Activated CD4-positive, alpha-beta T cell treated with anti-CD3 and anti-CD28 coated beads, Interleukin-2, amount 50 U/mL, for 16 hours (primary cell): ENCODE measurements at places on chromosomes 11 and 22.

DNA sequence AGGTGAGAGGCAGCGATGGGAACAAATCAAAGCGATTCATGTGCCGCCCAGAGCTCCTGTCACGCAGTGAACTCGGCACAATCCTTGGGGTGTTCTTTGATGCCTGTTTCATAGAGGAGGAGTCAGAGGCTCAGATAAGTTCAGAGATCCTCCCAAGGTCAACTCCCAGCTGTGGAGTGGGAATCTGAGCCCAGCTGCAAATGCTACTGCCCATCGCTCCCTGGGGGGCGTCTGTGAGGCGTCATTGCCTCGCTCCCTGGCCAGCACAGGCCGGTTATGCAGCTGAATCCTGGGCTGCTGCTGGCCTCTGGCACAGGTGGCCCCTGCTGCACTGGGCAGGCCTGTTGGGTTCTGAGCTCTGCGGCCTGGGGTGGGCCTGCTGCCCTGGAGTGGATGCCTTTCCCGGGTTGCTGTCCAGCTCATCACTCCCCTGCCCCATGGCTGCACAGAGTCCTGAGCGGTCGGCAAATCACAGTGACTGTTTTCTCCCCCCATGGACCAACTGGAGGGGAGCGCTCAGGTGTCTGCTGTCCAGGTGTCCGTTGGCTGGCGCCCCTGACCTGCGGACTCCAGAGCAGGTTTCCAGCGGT, 36.3 kb upstream of the SHISAL1 start:
- DNase-seq = no peak

- no peak for DNase-seq
Measured at GRCh38 chr22:27750584-27751265, 50.8 kb downstream of the MN1 start.

GRCh38 chr11:30585892-30586250, 282 bp downstream of the MPPED2 start:
- no peak for DNase-seq

DNA sequence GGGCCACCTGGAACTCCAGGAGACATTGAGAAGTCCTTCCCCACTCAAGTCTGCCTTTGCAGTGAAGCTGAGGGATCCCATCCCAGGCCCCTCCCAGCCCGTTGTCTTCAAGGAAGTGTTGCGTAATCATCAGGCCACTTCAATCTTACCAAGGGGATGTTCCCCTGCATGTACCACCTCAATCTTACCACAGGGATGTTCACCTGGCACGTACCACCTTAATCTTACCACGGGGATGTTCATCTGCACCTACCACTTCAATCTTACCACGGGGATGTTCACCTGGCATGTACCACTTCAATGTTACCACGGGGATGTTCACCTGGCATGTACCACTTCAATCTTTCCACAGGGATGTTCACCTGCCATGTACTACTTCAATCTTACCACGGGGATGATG, 108.0 kb upstream of the SYN3 start:
- DNase-seq = no peak

DNA sequence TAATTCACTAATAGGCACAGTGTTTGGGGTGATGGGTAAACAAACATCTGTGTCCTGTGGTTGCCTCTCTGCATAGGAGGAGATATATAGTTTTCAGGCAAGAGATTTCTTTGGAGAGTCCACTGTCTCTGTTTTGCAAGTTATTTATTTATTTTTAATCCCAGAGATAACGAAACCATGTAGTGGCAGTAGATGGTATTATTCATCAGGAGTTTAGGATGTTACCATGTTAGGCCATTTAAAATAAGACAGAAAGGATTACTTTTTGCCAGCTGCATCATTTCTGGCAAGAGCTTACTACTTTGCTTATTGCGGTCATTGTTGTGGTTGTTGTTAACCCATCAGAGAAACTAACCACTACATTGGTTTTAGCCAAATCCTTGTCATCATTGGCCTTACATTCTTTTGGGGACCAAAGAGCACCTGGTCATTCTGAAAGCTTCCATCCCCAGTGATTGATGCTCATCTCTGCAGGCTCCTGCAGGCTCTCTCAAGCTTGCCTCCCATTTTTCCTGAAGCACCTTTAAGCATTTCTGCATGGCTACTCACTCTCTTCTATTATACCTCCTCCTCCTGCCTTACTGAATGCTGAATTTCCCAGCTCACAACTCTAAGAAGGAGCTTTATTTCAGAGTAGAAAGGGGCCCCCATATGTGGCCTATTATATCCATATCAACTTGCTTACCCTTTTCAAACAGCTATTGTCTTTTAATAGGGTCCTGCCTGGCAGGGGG, 84.4 kb downstream of the CSTPP1 start:
- DNase-seq = no peak

DNA sequence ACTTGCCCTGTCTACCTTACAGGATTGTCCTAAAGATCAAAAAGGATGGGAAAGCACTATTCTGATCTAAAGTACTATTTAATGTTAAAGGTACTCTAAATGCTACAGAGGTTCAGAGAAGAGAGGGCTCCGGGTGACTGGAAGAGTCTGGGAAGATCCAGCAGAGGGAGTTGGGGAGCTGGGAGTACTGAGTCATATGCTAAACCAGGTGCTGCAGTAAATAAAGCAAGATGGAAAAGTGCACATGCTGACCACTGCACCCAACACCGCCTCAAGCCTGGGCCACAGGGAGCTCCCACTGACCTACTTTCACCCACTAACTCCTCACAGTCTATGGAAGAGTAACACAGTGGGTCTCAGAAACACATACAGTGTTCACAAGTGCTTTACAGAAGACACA, 49.3 kb downstream of the WT1 start:
- no peak for DNase-seq

GRCh38 chr11:112793416-112793815, 167.8 kb upstream of the NCAM1 start:
- DNase-seq = no peak

- no peak for DNase-seq
Measured at GRCh38 chr11:78020246-78020645, 2.8 kb downstream of the KCTD14 start.

DNA sequence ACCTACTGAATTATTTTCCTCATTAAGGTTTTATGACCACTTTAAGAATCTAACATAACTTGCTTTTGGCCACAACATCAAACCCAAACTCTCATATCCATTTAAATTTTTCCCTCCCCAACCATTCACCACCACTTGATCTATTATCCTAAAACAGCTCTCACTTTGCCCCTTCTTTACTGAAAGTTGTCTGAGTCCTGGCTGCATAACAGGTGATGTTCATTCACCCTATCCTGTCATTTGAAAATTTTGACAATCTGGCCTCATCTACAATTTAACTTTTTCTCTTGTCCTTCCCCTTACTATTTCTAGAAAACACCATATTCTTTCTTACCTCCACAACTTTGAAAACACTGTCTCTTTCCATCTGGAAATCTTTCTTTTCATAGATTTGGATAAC, 89.3 kb downstream of the BDNF start:
- DNase-seq = no peak

DNA sequence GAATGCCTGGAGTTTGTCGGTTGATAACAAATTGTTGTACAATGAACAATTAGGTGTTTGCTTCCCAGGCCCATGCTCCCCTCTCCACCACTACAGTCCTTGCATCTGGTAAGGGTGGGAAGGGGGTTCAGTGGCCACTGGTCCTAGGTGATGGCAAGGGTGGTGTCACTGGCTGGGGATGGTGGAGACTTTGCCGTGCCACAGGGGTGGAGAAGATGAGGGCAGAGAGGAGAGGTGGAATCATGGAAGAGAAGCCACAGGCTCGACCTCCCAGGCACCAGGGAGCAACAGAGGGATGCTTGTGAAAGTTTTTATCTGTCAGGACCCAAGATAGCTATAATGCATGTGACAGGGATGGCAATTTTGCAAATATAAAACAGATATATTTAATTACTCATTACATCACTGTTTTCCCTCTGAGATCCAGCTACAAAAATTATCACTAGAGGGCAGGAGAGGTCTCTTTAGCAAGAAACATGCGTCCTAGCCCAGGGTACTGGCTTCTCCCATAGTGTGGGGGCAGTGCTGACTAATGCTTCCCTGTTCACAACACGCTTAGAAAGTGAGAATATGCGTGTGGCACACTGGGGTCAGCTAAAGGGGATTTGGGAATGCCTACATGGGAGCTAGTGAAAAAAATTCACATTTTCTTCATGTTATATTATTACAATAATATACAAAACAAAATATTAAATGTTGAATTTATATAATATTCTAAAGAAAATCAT, 49.0 kb upstream of the AMPD3 start:
- DNase-seq = peak; percentile 68

- DNase-seq = no peak
Measured at GRCh38 chr11:76237914-76238313, 31.6 kb upstream of the WNT11 start.

DNA sequence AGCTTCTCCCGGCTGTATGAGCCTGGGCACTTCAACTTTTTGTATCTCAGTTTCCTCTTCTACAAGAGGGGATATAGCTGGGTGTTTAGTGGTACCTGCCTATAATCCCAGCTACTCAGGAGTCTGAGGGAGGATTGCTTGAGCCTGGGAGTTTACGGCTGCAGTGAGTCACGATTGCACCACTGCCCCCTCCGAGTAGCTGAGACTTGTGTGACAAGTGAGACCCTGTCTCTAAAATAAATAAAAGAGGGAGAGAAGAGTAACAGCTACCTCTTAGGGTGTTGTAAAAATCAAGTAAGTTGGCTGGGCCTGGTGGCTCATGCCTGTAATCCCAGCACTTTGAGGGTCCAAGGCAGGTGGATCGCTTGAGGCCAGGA, 10.0 kb upstream of the CATSPER1 start:
- no peak for DNase-seq

GRCh38 chr22:18973264-18974031, 37.4 kb upstream of the PRODH start:
- no peak for DNase-seq

- no peak for DNase-seq
Measured at GRCh38 chr11:19243613-19244012, 2.9 kb upstream of the E2F8 start.

- no peak for DNase-seq
Measured at GRCh38 chr11:29012507-29012906, 904.3 kb downstream of the METTL15 start.

GRCh38 chr11:115251126-115251525, 253.1 kb downstream of the CADM1 start:
- DNase-seq = no peak

- DNase-seq = no peak
Measured at GRCh38 chr11:2901196-2901796, 15.7 kb upstream of the CDKN1C start.

- no peak for DNase-seq
Measured at GRCh38 chr22:28013611-28014010, 94.6 kb upstream of the PITPNB start.

DNA sequence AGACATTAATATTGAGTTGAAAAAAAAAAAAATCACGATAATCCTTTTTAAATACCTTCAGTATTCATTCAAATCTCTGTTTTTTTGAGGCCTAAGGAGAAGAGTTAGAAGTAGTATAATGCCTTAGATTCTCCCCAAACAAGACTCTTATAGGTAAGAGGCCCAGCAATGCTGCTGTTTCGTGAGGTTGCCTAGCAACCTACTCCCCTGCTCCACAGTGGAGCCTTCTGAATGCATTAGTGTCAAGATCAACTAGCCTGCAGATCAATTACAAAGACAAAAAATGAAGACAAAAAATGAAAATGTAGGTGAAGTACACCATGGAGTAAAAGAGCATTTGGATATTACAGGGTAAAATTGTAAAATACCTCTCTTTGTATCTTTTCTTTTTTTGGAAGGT, 229.8 kb upstream of the LUZP2 start:
- DNase-seq = no peak

GRCh38 chr11:12606597-12606996, 67.6 kb upstream of the TEAD1 start:
- DNase-seq = no peak

- no peak for DNase-seq
Measured at GRCh38 chr11:125358254-125358840, 137.7 kb downstream of the FEZ1 start.

DNA sequence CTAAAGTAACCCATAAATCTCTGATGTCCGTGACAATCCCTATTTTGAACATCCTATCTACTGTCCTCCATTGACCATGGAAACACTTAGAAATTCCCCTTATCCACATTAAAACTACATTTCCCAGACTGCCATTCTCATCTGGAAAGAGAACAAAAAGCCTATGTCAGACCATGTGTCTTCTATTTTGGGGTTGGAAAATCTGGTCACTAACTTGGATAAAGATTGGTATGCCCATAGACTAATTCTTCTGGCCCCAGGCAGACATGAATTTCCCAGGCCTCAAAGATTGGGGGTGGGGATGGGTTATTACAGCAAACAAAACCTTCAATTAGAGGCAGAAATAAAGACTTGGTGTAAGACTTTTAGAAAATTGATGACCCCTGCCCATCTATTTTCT, 30.9 kb upstream of the CREB3L1 start:
- DNase-seq = no peak

DNA sequence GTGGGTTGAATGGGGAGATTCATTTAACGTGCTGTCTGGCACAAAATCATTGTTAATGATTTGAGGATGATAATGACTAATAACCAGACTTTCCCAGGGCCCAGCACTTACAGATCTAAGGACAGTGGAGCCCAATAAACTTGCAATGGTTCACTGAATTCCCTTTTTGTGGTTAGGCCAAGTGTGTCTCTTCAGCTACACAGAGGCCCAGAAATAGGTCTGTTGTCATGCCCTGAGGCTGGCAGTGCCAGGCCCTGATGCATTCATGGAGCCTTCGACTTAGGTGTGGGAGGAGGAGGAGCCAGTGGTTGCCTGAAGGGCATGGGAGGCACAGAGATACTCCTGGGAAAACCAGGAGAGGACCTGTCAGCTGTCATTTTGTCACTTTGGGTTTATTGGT, 56.1 kb downstream of the KIAA1671 start:
- DNase-seq = no peak

DNA sequence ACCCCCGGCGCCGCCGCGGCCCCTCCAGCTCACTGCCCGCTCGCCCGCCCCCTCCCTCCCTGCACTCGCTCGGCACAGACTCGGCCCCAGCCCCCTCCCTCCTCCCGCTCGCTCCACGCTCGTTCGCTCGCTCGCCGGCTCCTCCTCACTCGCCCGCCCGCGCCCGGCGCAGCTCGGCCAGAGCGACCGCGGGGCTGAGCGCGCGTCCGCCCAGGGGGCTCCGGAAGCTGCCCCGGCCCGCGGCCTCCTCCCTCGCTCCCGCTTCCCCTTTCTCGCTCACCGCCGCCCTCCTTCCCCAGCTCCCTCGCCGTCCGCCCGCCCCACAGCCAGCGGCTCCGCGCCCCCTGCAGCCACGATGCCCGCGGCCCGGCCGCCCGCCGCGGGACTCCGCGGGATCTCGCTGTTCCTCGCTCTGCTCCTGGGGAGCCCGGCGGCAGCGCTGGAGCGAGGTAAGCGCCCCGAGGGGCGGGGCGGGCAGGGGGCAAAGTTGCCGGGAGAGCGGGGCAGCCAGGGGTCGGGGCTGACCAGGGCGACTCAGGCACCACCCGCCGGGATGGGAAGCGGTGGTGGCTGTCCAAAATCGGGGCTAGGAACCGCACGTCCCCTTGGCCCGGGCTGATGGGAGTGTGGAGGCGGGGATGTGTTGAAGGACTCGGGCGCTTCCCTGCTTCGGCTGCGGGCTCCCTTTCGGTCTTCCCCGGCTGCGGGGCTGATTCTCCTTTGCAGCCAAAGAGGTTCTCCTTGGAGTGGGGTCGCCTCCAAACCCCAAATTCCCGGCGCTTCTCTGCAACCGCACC, at the start of gene SEZ6L:
Gene SEZ6L (plus strand): TSS at position 148 of the 797 bp plus-strand sequence. CDS start 208 bp downstream, at position 356.
- no peak for DNase-seq
